ENCODE measurements at places on chromosomes 1 and 21.

- DNase-seq: no peak
Observed at GRCh38 chr1:204503122-204503912, 8.7 kb upstream of the PIK3C2B start.

- no peak for DNase-seq
Observed at GRCh38 chr1:58927722-58928085, 143.9 kb upstream of the JUN start.

- no peak for DNase-seq
Observed at GRCh38 chr1:204575221-204576190, 59.3 kb downstream of the MDM4 start.

DNA sequence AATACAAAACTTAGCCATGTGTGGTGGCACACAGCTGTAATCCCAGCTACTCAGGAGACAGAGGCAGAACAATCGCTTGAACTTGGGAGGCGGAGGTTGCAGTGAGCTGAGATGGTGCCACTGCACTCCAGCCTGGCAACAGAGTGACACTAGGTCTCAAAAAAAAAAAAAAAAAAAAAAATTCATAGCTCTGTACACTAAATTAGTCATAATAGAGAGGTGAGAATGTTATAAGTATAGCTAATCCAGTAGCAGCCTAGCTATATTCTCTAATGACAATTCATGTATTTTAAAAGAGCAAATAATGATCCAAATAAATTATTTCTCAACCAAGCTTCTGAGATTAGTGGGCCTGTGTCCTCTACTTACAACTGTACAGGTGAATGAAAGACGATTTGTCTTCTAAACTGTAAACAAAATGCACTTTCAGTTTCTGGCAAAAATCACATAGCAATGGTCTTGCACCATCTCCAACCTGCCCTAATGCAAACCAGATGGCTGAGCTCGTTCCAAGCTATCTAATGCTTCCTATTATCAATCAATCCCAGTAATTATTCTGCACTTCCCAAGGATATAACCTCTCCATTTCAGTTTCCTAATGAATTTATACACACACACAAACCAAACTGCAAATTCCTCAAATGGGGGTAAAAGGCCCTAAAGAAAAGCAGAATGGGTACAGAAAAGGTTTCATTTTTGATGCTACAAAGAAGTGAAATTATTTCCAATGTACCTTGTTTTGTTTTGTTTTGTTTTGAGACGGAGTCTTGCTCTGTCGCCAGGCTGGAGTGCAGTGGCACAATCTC lies 56.5 kb downstream of the GATAD2B start:
- no peak for DNase-seq

DNA sequence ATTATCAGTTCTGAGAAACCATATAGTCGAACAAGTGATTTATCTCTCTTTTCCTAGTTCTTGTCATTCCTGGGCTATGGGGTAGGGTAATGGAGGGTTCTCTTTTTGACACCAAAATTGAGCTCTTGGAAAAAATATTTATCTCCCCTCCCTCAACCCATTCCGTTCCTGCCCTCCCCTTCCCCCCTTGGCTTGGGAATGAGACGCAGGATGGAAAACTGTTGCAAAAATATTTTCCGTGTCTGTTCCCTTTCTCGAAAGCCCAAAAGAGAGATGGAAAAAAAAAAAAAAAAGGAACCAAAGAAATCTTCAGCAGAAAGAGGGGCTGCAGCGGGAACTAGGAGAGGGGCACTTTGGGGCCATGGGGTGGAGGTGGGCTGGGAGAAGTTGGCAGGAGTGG lies 766 bp downstream of the ATP2B4 start:
- no peak for DNase-seq

DNA sequence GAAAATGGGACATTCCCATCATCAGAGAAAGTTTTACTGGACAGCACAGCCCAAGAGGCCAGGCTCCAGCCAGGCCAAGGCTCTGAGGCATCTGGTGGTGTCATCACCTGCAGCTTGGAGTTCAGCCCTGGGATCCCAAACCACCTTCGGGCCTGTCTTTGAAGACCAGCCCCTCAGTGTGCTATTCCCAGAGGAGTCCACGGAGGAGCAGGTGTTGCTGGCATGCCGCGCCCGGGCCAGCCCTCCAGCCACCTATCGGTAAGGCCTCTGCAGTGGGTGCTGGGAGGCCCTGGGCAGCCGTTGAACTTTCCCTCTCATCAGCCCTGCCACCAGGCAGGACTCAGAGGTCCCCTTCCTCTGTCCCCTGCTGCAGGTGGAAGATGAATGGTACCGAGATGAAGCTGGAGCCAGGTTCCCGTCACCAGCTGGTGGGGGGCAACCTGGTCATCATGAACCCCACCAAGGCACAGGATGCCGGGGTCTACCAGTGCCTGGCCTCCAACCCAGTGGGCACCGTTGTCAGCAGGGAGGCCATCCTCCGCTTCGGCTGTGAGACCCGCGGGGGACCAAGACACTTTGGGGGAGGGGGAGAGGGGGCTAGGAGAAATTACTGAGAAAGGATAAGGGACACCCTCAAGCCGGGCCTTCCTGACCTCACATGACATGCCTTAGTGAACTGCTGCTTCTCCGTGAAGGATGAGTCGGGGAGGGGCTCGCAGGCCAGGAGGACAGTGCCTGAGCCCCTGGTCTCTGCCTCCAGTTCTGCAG lies 15.0 kb downstream of the CNTN2 start:
- no peak for DNase-seq

DNA sequence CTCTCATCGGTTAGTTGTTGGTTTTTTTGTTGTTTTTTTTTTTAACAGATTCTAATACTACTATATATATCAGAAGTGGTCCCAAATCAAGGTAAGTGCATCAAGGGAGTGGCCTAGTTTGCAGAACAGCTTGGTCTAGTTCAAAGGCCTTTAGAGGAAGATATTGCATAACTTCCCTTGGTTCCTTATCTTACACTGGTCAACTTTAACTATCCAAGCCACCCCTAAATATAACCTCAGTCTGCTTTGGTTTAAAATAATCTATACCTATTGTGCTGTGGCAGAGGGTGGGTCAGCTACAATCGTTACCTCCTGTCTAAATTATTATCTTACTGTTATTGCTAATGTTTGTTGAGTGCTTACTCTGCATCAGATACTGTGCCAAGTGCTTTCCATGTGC lies 6.9 kb downstream of the S100A12 start:
- no peak for DNase-seq

- DNase-seq: no peak
Observed at GRCh38 chr1:170064821-170065220, 9.7 kb downstream of the KIFAP3 start.

- DNase-seq: no peak
Observed at GRCh38 chr1:246566813-246567645, 773 bp downstream of the CNST start.

- DNase-seq: no peak
Observed at GRCh38 chr1:156388174-156389137, 19.4 kb downstream of the RHBG start.

- no peak for DNase-seq
Observed at GRCh38 chr1:90823686-90824085, 106.6 kb upstream of the BARHL2 start.

- DNase-seq: no peak
Observed at GRCh38 chr1:25610822-25611630, 5.6 kb upstream of the MAN1C1 start.

DNA sequence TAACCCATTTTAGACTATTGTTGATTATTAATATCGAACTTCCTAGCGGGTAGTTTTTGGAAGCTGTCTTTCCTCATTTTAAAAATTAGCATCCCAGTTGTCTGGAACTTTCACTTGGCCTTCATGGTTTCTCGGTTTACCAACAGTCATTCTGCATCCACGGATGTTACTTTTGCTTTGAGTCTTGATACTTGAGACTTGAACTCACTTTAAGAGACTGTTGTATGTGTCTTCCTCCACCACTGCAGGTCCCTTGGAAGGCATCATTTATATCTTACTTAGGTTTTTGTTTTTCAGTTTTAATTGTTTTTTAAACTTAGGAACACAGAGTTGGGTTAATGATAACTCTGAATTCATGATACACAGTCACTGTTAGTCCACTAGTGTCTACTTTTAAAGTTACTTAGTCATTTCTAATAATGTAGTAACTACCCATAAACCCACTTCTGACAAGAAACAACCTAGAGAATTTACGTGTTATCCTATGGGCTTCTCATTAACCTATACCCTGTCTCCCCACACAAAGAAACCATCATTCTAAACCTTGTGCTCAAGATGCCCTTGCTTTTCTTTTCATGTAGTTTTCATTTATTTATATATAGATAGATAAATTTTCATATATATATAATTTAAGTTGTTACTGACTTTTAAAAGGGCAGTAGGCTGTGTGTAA lies 152.6 kb downstream of the ZP4 start:
- DNase-seq: no peak

- no peak for DNase-seq
Observed at GRCh38 chr1:41542196-41542930, 57.9 kb upstream of the EDN2 start.

DNA sequence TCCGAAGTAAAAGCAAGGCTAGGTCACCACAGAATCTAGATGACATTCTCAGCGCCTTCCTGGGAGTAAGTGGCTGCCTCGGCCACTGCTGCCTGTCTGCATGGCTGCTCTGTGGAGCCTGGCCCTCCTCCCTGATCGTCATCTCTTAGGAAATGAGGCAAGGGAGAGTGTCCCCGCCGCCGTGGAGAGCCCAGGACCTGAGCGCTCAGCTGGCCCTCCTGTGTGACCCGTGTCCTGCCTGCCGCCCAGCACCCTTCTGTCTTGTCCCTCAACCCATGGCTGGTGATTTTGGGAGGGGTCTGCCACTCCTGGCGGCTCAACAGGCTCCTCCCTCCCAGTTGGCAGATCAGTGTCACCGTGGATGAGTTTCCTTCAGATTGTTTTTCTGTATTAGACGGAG lies 156.4 kb upstream of the COL6A1 start:
- DNase-seq: no peak

DNA sequence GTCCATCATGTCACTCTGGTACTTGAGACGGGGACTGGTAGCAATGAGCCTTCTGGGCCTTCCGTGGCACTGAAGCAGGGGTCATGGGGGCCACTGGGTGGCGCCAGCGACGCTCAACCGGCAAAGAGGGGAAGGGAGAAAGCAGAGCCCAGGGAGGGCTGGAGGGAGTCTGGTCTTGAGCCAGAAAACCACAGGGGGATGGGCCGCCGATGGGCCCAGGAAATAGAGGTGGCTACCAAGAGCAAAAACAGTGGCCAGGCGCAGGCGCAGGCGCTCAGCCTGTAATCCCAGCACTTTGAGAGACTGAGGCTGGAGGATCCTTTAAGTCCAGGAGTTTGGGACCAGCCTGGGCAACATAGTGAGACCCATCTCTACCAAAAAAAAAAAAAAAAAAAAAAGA lies 21.8 kb downstream of the EXOC8 start:
- peak; percentile 52 for DNase-seq

DNA sequence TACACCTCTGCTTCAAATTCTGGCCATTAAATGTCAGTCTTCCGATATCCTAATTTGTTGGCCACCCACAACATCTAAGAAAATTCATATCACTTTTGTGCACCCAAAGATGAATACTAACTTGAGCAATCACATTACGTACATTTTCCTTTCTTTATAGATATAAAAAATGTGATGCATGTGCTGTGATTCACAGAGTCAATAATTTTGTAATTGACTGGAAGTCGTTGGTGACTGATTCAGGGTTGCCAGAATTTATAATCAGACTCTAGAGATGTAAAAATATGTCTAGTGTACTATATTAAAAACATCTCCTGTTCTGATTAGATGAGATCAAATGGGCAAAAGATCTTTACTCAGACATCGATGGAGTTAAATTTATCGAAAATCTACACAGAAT lies 150.0 kb upstream of the KCTD3 start:
- DNase-seq: no peak

DNA sequence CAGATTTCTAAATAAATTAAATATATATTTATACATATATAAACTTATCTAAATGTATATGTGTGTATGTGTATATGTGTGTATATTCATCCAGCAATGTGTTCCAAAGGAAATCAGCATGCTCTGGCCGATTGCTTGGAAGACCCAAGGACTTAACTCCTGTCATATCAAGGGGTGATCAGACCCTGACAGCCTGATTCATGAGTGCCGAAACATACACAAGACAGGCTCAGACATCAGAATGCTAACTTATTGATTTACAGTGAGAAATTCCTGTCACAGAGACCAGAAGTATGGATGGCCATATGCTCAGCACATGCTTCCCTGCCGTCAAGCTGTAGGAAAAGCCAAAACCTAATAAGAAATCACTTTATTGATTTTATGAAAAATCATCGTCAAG lies 545.1 kb upstream of the NR5A2 start:
- no peak for DNase-seq

GRCh38 chr1:11730429-11730891 lies 5.5 kb upstream of the AGTRAP start:
- no peak for DNase-seq

GRCh38 chr1:159980076-159980475 lies 26.0 kb upstream of the SLAMF9 start:
- no peak for DNase-seq

GRCh38 chr1:17632541-17633184 lies 93.2 kb downstream of the ARHGEF10L start:
- DNase-seq: no peak

DNA sequence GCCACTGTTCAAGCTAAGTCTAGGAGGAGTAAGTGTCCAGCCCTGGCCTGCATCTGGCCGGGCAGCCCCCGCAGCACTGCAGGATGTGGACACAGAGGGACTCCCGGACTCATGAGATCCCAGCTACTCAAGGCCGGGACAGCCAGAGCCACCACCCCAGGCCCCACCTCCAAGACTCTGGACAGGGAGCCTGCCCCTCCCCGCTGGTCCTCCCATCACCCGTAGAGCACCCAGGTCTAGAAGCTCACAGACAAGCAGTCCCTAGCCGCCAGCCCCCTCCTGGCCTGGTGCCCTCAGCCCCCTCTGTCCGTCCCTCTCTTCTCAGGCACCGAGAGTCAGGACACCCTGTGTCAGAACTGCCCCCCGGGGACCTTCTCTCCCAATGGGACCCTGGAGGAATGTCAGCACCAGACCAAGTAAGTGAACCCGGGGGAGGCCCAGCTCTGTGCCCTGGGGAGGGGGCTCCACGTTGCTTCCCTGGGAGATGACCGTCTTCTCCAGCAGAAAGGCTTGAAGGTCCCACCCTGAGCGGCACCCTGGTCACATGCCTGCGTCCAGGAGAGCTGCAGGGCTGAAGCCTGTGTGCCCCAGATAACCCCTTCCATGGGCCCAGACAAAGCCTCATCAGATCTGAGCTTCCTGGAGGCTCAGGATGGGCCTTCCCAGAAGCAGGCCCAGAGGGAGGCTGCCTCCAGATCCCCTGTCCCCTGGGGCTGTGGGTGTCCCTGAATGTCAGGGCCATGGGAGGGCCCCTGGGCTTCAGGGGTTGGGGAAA lies 4.3 kb downstream of the TNFRSF14 start:
- no peak for DNase-seq

GRCh38 chr1:61193808-61194207 lies 111.4 kb downstream of the NFIA start:
- DNase-seq: no peak
